ENCODE measurements at places on chromosomes 3 and 15.

GRCh38 chr15:66043264-66043663 lies 174.0 kb downstream of the RAB11A start:
- peak; percentile 30 for DNase-seq

GRCh38 chr3:38843898-38844297 lies 27.9 kb upstream of the SCN10A start:
- DNase-seq = no peak

DNA sequence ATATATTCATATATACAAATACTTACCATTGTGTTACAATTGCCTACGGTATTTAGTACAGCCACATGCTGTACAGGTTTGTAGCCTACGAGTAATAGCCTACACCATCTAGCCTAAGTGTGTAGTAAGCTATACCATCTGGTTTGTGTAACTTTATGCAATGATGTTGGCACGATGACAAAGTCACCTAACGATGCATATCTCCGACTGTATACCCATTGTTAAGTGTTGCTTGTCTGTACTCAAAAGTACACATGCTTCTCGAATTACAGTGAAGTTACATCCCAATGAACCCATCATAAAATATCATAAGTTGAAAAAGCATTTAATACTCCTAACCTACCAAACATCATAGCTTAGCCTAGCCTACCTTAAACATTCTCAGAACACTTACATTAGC lies 327.1 kb downstream of the KBTBD8 start:
- peak; percentile 1 for DNase-seq

DNA sequence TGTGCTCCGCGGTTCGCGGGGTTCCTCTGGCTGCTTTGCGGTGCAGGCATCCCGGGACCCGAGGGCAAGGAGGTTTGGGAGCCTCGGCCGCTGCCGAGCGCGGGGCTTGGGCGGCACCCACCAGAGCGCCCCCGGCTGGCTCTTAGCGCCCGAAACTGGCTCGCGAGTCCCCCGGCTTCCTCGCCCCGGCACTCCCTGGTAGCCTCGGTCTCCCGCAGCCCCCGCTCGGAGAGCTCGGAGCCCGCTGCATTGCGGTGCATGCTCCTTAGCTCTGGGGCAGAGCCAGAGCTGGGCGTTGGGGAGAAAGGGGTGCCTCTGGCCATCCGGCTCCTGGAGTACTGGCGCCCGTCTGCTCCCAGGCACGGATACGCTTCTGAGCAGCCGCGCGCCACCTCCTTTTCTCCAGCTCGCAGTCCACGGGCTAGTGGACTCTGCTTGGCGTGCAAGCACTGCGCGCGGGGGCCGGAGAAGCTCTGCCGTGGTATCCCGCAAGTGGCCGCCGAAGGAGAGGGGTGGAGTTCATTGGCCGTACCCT lies 753 bp downstream of the EPHB1 start:
- no peak for DNase-seq

- no peak for DNase-seq
Observed at GRCh38 chr3:59106085-59106648, 56.3 kb upstream of the CFAP20DC start.

GRCh38 chr3:123328851-123329635 lies 119.8 kb downstream of the ADCY5 start:
- DNase-seq = peak; percentile 19

- DNase-seq = no peak
Observed at GRCh38 chr3:156024904-156025533, 95.4 kb upstream of the KCNAB1 start.

- DNase-seq = peak; percentile 35
Observed at GRCh38 chr3:100875239-100875638, 118.0 kb downstream of the ABI3BP start.

DNA sequence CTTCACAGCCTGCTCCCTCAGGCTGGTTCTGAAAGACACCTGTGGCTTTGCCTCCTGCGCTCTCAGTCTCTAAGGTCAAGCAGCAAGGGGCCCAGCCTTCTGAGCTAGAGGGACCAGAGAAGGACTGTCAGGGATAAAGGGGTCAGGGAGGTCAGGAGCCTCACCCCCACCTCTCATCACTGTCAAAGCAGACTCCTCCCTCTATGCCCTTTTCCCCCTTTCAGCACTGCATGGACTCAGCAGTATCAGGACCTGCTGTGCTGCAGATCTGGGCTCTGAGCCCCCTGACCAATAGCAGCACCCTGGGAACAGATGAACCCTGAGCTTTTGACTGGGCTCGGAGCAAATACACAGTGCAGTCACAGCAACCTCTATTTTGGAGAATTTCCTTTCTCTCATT lies 3.2 kb upstream of the BMF start:
- no peak for DNase-seq

DNA sequence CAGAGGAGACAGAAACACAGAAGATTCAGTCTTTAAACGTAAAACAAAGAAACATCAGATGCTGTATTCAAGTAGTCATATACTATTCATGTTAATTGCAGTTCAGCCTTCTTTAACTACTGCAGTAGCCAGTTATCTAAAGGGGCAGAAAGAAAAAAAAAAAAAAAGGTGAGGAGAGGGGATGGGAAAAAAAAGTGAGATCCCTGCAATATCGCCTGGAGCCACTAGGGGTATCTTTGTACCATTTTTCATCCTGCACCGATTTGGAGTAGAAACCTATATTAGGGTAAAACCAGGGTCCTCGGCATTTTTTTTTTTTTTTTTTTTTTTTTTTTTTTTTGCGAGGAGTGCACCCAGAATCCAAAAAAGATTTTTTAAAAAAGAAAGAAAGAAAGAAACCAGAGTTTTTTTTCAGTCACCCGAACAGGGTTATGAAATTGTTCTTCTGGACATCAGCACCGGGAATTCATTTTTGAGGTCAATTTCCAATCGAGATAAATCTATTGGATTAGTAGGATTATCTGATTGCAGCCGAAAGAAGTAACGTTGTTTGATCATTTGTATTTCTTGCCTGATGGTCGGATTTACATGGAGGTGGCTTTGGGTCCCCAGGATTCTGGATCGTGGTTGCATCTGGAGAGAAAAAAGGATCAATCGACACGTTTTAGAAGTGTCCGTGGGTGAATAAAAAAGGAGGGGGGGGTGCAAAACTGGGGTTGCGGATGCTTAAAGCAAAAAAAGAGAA lies 186.7 kb downstream of the NLGN1 start:
- DNase-seq = peak; percentile 59

DNA sequence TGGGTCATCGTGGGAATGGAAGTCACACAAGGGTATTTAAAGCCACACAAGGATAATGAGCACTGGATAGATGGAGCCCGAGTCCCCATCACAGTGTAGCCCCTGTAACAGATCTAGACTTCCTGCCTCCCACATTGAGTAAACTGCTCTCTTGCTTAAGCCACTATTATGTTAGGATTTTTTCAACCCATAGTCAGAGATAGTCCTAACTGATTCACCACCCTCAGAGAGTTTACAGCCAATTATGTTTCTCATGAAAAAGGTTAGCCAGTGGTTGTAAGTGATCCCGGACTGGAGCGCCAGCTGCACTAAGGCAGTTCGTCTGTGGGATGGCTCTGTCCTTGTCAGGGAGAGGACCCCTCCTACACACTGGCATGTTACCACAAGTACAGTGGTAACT lies 77.0 kb downstream of the KLF13 start:
- no peak for DNase-seq

- DNase-seq = no peak
Observed at GRCh38 chr3:187198490-187198889, 1.2 kb downstream of the RTP1 start.

DNA sequence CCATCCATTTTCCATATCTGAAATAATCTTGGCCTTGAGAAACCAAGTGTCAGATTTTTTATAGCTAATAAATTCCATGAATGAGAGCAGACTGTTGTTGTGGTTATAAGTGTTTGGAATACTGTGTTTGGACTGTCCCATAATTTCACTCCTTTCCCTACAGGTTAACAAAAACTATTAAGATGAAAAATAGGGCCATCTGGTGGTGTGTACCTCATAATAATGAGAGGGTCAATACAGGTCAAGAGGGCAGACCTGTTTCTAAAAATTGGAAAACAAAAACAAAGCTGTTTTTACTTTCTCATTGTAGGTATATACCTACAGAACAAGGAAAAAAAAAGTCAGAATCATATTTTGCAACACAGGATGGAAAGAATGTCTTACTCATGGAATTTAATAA lies 553.8 kb upstream of the SGO1 start:
- DNase-seq = no peak

DNA sequence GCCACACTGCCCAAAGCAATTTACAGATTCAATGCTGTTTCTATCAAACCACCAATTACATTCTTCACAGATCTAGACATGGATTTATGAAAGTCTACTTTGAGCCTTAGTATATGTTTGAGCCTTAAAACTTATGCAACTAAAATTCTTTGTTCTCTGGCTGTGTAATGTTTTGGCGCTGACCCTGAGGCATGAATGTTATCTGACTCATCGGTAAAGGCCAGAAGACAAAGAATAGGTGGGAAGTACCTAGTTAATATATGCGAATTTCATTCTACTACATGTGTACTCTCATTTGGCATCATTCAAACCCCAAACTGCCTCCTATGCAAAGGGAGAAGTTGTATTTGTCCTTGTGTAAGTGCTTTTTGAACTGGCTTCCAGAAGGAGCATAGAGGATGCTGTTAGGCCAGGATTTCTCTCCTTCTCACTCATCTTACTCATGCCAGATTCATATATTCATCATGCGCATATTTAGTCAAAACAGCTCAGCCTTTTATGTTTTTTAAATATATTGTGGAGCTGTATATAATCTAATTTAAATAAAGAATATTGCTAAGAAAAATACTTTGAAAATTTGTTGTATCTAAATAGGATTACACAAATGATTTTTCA lies 204.2 kb downstream of the NFKBIZ start:
- DNase-seq = no peak

DNA sequence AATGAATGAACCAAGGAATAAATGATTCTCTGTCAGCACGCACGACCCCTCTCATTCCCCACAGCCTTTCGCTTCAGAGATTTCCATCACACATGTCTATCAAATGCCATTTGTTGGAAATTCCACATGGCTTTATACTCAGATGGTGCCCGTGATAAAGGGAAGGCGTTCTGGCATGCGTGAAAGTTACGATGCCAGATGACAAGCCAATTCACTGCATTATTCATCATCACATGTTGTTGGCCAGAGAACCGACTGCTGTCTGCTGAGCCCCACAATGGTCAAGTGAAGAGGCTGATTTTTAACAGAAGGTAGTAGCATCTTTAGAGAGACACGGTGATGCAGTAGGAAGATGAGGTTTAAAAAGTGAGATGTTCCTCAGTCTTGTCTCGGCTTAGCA lies 74.1 kb upstream of the FRMD4B start:
- no peak for DNase-seq

DNA sequence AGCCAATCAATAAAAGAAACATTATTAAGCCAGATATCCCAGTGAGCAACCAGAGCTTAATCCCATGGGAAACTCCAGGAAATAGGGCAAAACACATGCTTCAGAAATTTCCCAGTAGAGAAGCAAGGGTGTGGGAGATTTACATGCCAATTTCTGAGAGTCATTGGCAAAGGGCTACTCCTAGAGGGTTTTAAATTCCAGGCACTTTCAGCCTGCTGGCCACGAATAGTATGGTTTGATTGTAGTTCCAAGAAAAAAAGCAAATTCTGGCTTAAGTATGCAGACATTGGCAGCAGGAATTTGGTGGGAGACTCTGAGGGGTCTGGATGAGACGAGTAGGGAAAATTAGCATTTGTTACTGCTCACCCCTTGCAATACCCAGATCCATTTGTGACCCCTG lies 402.1 kb upstream of the SUCLG2 start:
- no peak for DNase-seq

- DNase-seq = no peak
Observed at GRCh38 chr15:55824857-55825613, 82.1 kb upstream of the PRTG start.

- no peak for DNase-seq
Observed at GRCh38 chr3:20060974-20061685, 20.9 kb downstream of the KAT2B start.

- DNase-seq = no peak
Observed at GRCh38 chr3:44041726-44042125, 200.0 kb upstream of the TOPAZ1 start.

DNA sequence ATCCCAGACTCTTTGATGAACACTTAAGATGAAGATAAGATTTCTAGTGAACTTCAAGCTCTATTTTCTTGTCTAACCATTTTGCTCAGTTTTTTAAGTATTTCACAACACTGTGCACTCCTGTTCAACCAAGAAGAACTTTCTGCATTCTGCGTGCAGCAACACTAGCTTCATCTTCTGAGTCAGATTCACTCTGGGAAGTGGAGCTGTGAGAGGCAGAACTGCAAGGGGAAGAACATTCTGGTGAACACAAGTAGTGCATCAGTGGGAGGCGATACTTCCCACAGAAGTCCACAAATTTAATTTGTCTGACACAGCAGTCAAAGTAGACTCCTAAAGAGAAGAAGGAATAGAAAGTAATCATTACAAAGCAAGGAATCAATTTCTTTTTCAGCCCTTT lies 18.1 kb downstream of the LRRC58 start:
- no peak for DNase-seq

DNA sequence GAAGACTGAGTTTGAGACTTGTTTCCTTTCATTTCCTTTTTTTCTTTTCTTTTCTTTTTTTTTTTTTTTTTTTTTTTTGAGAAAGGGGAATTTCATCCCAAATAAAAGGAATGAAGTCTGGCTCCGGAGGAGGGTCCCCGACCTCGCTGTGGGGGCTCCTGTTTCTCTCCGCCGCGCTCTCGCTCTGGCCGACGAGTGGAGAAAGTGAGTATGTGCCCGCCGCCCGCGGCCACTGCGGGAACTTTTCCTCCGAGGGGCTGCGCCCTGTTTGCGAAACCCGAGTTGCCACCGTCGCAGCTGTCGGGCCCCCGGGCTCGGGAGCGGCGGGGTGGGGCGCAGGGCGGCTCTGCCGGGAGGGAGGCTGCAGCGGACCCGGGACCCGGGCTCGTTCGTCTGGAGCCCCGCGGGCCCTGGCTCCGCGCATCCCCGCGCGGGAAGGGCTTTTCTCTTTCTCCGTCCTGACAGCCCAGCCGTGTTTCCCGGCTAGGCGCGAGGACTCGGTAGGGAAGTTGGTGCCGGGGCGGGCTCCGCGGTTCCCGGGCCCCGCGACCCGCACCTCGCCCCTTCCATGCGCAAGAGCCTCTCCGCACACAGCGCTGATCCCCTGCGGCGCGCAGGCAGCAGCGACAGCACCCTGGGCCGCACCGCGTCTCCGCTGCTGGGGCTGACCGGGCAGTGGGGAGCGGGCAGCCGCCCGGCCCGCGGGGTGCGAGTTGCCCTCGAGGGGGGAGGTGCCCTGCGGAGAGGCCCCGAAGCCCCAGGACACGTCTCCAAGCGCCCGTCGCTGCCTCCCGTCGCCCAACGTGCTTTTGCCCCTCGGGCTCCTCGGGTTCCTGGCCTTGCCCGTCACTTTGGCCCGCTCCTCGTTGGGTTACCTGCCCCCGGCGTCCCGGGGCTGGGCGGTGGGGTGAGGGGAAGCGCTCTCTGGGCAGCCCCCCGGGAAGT lies 1.4 kb downstream of the IGF1R start:
- no peak for DNase-seq

- no peak for DNase-seq
Observed at GRCh38 chr3:170523248-170523647, 62.6 kb downstream of the SLC7A14 start.

- no peak for DNase-seq
Observed at GRCh38 chr3:89113893-89114840, 6.7 kb downstream of the EPHA3 start.
